Activated T-cell treated with anti-CD3 and anti-CD28 coated beads, Interleukin-2, amount 50 U/mL, for 4 hours (primary cell): ENCODE measurements at places on chromosomes 12 and 14. TPM values are rescaled to one million over a fixed set of nuclear protein-coding genes. Genes with fewer than 3 reads are reported as not detected.

DNA sequence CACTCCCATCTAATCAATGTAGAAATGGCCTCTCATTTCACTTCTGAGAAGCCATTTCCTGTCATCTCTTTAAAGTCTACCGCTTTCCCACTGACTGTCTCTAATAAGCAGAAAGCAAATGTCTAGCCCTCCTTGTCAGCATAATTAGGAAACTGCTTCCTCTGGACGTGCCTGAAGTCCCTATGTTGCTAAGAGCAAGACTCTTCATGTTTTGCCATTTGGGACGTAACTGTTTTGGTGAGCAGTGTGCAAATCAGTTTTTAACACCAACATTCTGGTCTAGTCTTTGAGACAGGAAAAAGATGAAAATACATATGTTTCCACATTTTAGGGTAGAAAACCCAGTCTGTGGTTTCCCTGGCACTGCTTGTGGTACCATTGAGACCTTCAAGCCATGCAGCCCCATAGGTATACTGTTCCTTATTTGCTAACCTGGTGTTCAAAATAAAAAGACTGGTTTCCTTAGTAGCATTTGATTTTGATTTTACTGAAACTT lies 22.2 kb downstream of the IFNG start:
- DNase-seq = no peak

DNA sequence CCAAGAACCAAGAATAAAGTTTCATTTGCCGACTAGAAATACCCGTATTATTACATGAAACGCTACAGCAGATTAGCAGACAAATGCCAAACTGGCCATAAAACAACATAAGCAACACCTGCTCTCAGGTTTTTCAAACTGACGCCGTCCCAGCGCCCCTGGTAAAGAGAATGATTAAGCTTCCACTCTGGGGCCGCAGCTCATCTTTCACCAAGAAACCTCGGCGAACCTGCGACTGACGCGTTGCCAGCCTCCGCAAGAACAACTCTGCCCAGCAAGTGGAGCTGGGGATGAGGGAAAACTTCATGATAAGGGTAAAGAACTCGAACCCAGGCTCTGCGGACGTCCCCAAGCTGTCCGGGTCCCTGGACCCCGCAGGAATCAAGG lies 530 bp downstream of the ARL1 start:
- peak; percentile 17 for DNase-seq

GRCh38 chr12:4284306-4284705 lies 10.7 kb downstream of the CCND2 start:
- no peak for DNase-seq

DNA sequence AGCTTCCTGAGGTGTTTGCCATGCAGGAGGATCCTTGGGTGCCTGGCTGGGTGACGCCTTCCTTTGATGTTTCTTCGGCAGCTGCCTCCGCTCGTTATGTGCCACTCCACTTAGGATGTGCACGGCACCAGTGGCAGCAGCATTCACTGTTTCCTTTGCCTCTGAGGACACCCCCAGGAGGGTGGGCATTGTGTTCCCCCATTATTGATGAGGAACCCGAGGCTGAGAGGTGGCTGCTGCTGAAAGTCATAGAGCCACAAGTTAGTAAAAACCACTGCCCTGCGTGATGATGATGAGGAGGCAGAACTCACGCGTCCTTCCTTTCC lies 41.2 kb downstream of the EP400 start:
- no peak for DNase-seq

- no peak for DNase-seq
Observed at GRCh38 chr12:92757597-92758121, 54.9 kb downstream of the PLEKHG7 start.

GRCh38 chr14:102696856-102697495 lies 80.3 kb upstream of the TRAF3 start:
- DNase-seq = no peak

DNA sequence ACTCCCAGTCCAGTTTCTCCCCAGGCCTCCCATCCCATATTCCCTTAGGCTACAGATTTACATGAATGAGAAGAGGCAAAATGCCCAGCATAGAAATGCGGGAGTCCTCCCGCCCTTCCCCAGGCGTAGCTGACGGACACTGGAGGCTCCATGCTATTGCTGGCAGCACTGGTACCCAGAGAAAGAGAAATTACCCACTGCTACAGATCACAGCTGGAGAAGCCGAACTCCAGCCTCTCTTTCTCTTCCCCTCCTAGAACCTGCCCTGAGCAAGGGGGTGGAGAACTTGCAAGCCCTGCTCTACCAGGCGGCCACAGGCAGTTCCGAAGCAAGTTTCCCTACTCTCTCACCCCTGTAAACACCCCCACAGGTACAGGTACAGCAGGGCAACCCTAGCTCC lies 3.6 kb downstream of the LTBR start:
- DNase-seq = no peak

DNA sequence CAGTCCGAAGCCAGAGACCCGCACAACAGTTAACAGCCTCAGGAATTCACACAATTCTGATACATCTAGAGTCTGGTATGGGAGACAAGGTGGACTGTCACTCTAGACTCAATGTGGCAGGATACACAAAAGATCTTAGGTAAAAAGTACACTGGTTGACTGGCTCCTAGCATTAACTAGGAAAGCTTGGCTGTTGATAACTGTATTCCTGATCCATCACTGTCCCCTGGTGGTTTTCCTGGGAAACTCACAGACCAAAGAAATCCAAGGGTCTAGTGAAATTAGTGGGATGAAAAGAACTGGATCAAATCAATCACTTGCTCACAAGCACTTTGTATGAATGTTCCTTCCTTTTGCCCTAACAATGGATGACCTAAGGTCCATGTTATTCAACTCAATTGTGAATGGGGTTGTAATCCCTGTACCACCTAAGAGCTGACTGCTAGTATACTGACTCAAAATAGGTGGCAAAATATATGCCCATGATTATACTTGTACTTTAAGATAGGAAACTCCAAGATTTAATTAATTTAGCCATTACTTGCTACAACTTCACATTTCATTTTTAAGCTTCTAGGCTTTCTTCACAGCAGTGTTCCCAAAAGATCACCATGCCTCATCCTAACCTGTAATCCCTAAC lies 14.0 kb downstream of the NPC2 start:
- DNase-seq = no peak

- DNase-seq = no peak
Observed at GRCh38 chr14:55832122-55832911, 252.3 kb downstream of the KTN1 start.

DNA sequence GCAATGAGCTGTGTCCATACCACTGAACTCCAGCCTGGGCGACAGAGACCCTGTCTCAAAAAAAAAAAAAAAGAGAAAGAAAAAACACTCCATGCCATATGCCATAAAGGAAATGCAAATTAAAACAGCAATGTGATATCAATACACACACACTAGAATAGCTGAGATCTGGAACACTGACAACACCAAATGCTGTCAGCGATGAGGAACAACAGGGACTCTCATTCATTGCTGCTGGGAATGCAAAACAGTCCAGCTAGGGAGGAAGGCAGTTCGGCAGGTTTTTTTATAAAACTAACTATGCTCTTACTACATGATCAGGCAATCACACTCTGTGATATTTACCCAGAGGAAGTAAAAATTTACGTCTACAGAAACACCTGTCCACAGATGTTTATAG lies 3.4 kb upstream of the ABCB9 start:
- no peak for DNase-seq

DNA sequence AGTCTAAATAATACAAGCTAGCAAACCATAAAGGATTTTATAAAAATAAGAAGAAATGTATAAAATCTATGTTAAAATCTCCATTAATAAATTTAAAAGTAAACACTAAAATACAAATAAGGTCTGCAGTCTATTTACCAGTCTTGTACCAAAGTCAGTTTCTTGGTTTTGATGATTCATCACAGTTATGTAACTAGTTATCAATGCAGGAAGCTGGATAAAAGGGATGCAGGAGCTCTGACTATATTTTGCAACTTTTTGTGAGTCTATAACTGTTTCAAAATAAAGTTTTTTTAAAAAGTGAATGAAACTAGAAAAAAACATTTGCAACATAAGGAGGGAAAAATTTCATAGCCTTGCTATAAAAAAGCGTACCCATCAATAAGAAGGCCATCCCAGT lies 151.5 kb downstream of the DERA start:
- DNase-seq = no peak

- no peak for DNase-seq
Observed at GRCh38 chr14:65849091-65849490, 436.6 kb downstream of the FUT8 start.

DNA sequence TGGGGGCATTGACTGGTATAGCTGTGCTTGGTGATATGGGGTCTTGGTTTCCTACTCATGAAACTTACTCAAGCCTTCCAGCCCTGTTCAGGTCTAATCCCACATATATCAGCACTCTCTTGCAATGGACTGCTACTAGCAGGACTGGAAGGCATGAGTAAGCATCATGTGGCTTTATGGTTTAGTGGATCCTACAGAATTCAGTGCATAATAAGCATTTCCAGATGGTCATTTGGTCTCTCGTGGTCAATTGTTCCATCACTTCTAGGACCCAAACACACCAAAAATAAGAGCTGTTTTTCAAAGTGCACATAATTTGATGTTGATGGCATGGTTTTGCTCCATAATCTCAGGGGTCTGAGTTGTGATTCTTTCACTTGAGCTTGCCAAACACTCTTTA lies 114.4 kb downstream of the LMNTD1 start:
- no peak for DNase-seq

GRCh38 chr12:20681334-20681733 lies 13.8 kb upstream of the SLCO1C1 start:
- DNase-seq = no peak

DNA sequence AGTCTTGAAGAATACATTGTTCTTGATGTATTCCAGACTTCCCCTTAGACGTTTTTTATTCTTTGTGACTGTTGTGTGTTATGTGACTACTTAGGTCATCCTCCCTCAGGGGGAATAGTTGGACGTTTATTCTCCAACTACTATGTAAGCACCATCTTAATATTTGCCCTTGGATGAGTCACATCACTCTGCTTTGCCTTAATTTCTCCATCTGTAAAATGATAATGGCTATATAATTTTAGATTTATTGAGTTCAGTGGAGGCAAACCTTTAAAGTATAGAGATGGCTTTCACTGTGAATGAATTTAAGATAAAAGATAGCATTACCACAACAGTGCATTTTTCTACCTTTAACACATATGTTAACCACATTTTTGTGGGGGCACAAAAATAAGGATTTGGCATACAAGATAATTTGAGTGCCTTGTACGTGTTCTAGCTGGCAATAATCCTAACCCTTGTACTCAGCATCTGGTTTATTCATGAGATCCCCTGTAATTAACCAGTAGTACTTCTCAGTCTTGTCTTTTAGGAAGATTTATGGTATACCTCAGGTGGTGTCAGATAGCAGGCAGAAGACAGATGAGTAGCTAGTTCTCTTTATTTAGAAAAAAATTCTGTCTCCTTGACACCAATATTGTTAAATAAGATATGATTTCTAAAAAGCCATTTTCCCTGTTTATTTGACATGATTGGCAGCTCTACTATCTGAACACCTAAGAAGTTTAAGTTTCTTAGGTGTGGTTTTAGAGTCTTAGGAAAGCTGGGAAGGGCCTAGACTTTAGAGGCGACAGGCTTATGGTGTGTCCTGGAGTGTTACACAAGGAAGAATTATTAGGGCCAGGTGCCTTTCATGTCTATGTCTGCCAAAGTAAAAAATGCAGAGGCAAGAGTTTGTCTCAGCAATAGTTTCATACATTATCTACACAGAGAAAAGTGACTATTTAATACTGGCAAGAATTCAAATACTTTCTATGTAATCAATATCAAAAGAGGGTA lies 152.3 kb downstream of the RAD51B start:
- DNase-seq = no peak

GRCh38 chr12:10717410-10717809 lies 5.7 kb downstream of the YBX3 start:
- DNase-seq = no peak

- no peak for DNase-seq
Observed at GRCh38 chr12:6626654-6627283, 9.0 kb downstream of the LPAR5 start.

DNA sequence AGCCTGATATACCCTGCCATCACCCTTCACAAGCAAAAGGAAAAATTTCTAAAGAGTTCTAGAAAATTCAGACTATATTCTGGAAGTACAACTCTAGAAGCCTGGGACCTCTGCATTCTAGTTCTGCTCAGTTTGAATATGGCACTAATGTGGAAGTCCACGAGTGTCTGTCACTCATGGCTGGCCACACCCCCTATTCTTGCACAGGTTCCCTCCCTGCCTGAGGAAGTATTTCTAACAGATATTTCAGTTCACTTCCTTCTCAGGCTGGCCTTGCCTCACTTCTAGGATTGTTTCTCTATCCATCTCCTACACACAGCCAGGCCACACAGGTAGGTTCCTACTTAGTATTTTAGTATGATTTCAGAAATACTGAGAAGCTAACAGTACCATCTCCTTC lies 67.4 kb downstream of the PHLDA1 start:
- DNase-seq = no peak

- DNase-seq = no peak
Observed at GRCh38 chr12:57724936-57725740, 13.4 kb downstream of the AGAP2 start.

DNA sequence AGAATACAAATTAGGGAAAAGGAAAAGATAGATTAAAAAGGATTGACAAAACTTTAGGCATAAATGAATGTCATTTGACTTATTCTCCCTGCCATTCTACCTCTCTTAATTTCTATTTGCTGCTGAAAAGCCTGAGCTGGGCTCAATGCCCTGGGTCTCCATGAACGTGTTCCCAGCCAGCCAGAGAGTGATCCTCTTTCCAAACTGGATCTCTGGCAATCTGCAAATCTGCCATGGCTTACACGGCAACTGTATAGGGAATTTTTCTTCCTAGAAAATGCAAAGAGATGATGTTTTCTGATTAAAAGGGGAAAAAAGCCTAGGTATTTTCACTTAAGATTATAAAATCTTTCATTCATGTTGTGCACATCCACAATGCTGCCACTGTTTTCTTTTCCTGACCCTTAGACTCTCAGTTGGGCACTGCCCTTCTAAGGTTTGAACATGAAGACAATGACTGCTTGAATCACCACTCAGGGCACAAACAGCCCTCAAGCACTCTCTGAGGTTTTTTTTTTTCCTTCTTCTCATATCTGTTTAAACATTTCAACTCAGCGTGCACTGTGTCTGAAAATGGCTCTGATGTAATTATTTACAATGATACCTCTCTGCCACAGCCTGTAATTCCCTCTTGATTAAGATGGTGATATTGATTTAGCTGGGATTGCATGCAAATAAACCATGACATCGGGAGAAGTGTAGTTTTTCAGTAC lies 60.3 kb downstream of the DACT1 start:
- DNase-seq = no peak

DNA sequence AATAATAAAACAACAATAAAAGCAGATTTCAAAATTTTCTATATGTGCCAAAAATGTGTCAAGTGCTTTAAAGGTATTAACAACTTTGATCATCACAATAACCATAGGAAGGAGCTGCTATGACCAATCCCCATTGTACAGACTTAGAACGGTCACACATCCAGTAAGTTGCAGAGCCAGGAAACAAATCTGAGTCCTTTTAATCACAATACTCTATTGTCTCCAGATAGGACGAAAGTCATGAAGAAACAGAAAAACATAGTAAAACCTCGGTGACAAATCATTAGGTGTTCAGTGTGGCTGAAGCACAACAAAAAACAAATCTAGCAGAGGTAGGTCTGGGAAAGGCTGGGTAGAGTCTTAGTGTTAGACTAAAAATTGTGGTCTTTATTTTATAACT lies 178.8 kb downstream of the GRIP1 start:
- DNase-seq = no peak

GRCh38 chr14:79496701-79497100 lies 714.6 kb downstream of the DIO2 start:
- no peak for DNase-seq

GRCh38 chr12:2892246-2892645 lies 1.6 kb downstream of the TULP3 start:
- no peak for DNase-seq

CCDC198 gene
- total RNA-seq = not detected

SYNDIG1L gene
- total RNA-seq = not detected

RTL1 gene
- not detected for total RNA-seq

KLRC1 gene
- 1.5 TPM for total RNA-seq
